IPS DF 19.7 (cell line): ENCODE measurements at places on chromosomes 4 and X.

- DNase-seq = no peak
These were observed 40.0 kb downstream of the HHIP start for GRCh38 chr4:144685911-144686310.

- DNase-seq = no peak
These were observed 138.4 kb upstream of the HCCS start for GRCh38 chrX:10972706-10973105.

DNA sequence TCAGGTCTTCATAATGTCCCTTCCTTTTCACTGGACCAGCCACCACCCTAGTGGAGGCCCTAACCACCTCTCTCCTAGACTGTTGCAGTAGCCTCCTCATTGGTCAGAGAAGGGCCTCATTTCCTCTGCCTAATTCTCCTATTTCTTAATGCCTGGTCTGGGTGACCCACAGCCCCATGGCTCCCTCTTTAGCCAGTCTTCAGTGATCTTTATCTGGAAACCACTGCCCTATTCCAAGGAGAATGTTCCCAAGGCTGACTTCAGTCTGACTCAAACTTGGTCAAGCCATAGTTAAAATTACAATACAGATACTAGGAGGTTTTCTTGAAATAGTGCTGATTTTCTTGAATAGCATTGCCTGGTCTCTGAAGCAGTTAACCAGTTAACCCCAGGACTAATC lies 53.6 kb upstream of the PRPS1 start:
- DNase-seq = no peak

DNA sequence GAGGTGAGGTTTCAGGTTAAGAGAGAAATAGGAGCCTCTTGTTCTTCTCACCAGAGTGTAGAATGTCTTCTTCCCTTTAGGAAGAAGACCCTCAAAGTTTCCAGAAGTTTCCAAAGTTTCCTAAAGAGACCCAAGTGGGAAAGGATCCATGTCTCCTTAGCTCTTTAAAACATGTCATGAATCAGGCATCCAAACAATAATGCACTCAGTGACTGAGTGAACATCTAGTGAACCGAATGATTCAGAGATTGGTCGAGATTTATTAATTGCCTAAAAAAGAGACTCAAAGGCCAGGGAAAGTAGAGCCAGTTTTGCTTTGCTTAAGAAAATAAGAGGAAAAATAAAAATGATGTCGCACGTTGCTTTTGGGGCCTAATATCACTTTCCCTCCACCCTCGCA lies 29.4 kb downstream of the FGF5 start:
- no peak for DNase-seq

DNA sequence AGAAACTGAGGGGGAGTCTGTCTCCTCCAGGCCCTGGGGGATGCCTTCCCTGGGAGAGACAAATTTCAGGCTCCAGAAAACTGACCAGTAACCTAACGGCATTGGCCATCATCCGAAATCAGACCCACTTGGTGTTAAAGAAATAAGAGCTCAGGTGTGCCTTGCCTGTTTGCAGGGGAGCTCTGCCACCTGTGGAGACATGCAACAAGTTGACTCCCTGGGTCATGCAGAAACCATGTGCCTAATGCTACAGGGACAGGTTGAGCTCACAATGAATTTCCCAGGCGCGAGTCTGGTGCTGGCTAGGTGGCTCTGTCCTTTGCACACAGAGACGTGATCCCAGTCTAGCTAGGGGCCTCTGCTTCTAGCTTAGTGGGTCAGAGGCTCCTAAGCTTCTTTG lies 95.8 kb upstream of the KIT start:
- no peak for DNase-seq

- DNase-seq = peak; percentile 40
These were observed 47.8 kb upstream of the SETD7 start for GRCh38 chr4:139603576-139604410.

- no peak for DNase-seq
These were observed 25.6 kb upstream of the SPP1 start for GRCh38 chr4:87949961-87950360.

DNA sequence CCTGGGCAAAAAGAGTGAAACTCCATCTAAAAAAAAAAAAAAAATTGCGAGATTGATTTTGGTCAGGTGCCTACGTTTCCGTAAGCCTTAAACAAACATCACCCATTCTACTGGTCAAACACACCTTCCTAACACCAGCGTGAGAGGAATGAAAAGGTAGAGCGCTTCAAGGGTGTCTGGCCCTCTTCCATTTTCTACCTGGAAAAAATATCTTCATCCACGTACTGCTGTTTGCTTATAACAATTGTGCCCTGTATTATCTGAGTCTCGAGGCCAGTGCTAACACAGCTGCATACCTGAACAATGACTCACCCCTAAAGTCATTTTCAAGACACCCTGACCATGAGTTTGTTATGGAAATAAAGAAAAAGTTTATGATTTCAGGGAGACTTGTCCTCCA lies 13.9 kb downstream of the TMSB4X start:
- no peak for DNase-seq

- DNase-seq = no peak
These were observed 136.2 kb downstream of the ELOVL6 start for GRCh38 chr4:110062166-110062565.

DNA sequence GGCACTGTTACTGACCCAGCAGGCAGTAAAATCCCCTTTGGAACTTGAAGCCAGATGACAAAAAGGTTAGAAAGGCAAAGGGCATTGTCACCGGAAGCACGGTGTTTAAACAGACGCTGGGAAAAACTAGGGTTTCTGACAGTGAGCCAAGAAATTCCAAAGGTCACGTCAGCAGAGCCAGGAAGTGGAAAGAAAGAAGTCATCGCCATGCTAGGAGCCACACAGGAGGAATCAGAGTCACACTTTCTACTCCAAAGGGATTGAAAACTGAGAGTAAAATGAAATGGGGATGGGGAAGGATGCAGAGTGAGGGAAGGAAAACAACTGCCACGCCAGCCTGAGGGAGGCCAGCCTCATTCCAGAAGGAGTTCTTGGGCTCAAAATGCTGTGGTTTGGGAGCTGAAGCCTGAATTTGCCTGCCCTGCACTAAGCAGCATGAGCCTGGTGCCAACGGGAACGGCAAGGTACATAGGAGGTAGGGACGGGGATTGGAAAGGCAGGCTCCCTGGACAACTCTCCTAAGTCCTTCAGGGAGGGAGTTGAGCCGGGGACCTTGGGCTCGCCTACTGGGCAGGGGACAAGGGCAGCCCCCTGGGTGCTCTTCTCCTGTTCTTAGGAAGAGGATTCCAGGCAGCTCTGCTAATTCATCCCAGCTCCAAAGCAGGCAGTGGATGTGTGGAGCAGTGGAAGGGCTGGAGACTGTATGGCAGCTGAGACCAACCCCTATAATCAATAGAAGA lies 66.8 kb downstream of the SOWAHB start:
- no peak for DNase-seq

- DNase-seq = no peak
These were observed 173.3 kb upstream of the PSAPL1 start for GRCh38 chr4:7608046-7608445.

DNA sequence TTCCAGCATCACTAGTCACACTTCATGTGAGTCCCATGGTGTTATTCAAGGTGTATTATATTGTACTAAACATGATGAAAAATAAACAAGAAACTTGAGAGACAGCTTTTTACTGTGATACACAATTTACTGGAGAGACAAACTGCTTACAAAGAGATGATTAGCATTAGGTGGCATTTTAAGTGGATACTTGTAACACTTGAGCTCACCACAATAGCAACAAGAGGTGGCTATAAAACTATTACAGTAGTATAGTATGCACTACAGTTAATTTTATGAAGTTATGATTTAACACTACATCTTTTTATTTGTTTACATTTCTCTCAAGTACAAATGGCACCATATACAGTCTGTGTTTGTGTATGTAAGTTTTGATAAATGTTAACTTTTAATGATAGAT lies 246.6 kb downstream of the PARM1 start:
- DNase-seq = no peak

DNA sequence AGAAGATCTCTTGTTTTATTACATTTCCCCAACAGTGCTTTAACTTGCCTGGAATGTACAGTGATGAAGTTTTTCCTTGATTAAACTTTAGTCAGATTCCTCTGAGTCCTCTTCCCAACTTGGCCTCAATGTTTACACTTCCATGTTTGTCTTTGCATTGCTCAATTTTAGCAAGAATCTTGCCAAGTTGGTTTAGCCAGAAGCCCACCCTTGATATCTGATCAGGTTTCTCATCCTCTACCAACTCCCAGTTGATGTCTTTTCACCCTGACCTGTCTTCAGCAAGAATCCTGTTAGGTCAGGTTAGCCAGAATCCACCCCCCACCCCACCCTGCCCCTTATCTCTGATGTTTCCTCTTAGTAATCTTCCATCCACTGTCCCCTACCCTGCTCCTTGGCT lies 120.9 kb downstream of the MBNL3 start:
- no peak for DNase-seq

DNA sequence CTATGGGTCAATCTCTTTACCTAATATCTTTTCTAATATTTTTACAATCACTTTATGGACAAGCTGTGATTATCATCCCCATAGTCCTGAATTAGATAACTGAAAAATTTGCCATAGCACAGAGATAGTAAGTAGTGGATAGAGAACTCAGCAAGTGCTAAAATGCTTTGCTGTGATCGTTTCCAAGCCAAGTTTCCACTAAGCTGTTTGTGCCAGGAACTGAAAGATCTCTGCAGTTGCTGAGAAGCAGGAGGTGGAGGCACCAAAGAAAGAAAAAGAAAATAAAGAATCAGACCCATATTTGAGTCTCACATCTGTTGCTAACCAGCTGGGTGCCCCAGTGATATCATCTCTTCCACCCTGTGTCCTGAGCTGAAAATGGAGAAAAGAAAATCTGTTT lies 605.6 kb upstream of the BOD1L1 start:
- no peak for DNase-seq

DNA sequence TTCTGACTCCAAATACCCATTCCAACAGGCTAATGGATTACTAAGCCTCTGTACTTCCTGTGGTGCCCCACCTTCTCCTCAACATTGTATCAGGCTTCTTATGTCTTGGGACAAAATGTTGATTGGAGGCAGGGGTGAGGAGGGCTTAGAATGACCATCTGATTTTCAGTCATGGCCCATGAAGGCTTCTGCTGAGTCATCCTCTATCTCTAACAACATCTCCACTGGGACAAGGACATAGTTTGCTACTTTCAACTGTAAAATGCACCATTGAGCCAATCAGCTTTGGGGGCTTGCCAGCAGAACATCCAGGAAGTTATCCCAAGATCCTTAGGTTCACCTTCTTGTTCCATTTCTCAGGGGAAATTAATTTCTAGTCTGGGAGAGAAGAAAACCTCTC lies 29.5 kb downstream of the MAGEB17 start:
- no peak for DNase-seq

- no peak for DNase-seq
These were observed 490 bp downstream of the RWDD4 start for GRCh38 chr4:183658362-183659028.

DNA sequence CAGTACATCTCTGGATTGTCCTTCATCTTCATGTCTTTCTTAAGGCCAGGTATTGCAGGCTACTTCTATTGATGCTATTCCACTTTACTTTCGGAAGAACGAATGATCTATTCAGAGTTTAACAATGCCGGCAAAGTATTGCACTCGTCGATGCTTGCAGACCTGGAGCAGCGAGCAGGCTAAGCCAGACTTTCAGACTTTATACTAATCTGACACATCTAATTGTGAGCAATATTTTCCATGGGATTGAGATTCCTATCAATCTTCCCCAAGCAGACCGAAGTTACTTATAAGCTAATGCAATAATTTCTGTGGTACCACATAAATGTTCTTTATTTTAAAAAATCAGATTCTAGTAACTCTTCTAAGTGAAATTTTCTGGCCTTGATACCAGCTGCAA lies 1.6 kb downstream of the EMCN start:
- no peak for DNase-seq

DNA sequence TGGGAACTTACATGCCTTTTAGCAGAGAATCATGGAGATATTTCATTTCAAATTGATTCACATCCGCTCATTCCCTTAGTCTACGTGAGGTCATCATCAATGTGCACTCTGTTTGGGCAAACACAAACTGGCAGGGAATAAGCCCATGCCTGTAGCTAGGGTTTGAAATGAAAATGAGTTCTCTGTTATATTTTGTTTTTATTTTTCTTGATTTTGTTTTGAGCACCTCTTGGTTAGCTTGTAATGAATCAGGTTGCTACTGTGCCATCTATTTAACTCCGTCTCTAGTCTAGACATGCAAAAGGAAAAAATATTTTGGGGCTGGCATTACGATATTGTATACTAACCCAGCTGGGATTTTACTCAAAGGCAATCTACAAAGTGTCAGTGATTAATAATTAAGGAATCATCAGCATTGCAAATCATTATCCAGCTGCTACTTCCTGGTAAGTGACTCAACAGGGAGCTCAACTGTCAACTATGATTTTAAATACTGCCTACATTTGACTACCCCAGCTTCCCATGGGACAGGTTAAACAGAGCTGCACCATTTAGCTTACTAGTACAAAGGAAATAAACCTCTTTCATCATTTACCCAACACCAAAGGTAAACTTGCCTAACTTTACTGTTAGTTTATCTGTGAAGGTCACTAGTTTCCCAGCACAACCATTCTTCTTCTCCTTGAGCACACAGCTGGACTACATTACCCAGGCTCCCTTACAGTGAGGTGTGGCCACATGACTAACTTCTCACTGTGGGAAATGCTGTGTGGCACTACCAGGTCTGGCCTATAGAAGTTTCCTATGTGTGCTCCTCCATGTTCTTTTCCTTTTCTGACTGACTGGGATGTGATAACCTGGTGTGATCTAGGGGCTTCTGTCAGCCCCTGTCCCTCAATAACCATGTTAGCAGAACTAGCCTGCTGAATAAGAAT lies 21.2 kb upstream of the TRPC5OS start:
- peak; percentile 2 for DNase-seq

DNA sequence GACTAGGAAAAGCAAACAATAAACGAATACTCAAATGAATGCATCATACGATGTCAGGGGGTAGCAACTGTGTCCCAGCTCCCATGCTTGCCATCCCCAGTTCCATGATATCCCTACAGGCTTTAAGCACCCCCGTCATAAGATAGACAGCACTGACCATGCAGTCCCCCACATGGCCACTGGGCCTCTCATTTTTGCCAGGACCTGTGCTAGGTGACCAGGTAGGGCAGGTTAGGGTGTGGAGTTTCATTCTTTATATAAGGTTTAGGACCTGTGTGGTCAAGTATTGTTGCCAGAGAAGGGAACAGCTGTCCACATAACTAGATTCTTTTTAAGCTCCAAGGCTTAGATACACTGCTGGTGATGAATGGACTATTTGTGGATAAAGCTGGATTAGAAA lies 9.7 kb downstream of the PPEF2 start:
- DNase-seq = no peak

- DNase-seq = no peak
These were observed 19.7 kb upstream of the CXCL6 start for GRCh38 chr4:73816814-73817213.
